ENCODE measurements at places on chromosomes 2 and 18.
A peak's percentile ranks its signal among the peaks of the same experiment; 100 is the strongest.

DNA sequence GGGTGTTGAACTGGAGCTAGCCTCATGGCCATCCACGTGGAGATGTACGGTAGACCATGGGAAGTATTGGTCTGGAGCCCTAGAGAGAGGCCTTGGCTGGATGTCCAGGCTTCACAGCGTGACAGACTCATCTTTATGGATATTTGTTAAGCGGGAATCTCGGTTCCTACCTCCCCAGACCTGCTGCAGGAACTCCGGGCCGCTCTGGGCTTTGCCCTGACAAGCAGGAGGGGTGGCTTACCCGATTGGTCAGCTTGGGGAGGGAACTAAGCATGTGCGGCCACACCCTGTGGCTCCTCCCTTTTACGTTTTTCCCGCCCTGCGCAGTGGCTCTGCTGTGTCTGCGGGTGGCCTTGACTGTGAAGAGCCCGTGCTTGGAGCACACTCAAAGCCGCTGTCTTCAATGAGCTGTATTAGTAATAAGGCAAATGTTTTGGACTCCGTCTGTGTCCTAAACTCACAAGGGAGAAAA, 52.3 kb downstream of the PAPOLG start:
- no peak for DNase-seq

DNA sequence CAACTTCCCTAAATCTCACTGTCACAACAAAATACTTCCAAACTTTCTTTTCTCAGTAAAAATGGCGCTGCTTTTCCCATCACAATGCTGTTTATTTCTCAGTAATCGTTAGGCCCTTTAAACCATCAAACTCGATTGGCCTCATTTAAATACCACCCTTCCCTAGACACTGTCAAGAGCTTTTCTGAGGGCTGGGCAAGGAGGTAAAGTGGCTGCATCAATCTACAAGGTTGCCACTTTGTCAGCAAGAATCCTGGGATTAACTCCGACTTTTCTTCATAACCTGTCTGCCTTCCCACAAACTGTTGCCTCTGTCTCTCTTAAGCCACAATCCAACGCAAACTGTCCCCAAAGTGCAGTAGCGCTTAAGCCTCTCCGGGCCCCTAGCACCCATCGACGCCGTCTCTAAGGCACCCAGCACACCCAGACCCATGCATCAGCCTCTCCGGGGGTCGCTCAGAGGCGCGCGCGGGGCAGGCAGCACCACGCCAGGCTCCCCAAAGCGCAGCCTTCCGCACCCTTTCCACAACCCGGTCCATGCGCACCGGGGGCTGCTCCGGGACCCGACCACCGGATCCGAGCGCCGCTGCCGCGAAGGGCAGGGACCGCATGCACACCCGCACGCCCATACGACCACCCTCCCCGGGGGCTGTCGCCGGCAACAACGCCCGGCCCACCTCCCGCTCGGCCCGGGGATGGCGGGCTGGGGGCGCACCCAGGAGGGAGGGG, 683 bp downstream of the MBOAT2 start:
- peak; percentile 65 for DNase-seq

DNA sequence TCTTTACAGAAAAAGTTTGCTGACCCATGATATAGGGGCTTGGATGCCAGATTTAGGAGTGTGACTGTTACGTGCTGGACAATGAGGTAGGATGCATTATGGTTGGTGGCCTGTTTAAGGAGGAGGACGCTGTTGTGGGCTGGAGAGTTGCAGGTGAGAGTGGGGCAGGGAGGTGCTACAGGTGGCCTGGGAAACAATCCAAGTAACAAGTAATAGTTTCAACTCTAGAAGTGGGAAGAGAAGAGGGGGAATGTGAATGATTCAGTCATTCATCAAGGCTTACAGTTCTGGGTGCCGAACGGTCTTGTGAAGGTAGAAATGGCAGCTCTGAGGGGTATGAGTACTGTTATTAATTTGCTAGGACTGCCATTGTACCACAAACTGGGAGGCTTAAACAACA, 6.2 kb downstream of the FABP1 start:
- no peak for DNase-seq

DNA sequence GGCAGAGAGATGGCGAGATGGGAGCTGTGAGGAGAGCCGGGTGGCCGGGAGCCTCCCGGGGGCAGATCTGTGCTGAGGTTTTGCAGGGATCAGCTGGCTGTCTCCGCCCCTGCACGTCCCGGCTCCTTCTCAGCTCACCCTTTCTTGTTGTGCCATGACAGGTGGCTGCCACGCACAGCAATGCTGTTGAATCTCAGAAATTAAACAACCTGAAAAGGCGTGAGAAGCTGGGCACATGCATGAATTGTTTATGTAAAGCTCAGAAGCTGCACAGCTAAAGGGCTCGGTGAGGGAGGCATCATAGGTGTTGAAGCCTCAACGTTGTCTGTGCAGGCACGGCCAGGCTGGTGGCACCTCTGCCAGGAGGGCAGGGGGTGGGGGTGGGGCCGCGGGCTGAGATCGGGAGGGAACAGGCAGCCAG, 858 bp upstream of the RTP5 start:
- no peak for DNase-seq

- peak; percentile 28 for DNase-seq
Observed at GRCh38 chr2:214410918-214411554, at the start of gene VWC2L. VWC2L (plus strand) TSS chr2:214411054; CDS start chr2:214414194, 3,140 bp downstream.

DNA sequence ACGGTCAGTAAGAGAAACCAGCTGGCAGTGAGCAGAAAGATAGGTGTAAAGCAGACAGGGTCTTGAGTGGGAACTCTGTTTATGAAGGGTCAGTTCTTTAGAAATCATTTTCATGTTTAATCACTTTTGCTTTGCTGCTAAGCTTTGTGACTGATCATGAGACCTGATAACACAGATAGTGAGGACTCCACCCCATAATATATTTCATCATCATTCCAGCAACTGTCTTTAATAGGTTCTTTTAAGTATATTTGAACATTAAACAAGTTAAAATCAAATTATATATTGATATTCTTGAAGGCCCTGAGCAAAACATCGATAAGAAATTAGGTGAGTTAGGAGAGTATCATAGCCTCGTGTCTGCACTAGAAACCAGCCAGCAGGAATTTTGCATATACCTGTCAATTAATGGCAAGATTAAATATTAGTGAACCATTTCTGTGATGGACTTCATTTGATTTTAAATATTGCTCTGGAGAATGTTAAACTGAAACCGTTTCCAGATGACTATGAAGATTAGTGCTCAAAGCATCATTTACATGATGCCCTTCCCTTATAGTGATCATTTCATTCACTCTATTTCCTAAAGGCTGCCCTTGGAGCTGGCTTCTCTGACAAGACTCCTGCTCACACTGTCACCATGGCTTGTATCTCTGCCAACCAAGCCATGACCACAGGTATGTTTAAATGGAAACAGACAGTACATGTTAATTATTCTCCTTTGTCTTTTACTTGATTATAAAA, 31.9 kb downstream of the HADHB start:
- no peak for DNase-seq

GRCh38 chr2:1495676-1496358, 82.6 kb downstream of the TPO start:
- peak; percentile 45 for DNase-seq

DNA sequence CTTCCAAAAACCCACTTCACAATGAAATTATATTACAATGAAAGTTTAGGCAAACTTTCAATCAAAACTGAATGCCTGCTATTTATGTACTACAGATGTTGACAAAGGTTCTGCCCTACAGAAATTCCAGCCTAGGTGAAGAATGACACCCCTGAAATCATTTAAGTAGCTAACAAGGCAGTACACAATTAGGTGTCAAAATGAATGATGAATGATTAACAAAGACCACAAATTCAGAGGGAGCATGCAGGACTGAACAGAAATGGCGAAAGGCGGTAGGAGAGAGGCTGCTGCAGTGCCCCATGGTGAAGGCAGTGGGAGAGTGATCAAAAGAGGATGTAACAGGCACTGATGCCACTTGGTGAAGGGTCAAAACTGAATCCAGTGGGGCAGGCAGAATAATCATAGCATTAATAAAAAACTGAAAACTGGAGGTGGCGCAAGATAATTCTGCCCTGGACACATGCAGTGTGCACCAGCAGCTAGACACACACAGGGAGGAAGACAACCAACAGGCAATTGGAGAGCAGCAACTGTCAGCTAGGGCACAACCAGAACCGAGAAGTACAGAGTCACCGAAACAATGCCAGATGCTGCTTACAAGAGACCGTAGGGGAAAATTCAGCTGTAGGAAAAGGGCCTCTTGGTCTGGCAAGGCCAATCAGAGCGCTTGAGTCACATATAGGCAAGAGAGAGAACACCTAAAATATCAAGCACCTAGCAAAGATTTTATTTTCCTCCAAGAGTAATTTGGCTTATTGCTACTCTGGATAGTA, 4.5 kb downstream of the TMEM131 start:
- DNase-seq: no peak

GRCh38 chr2:148888986-148889385, 14.0 kb downstream of the KIF5C start:
- DNase-seq: no peak

DNA sequence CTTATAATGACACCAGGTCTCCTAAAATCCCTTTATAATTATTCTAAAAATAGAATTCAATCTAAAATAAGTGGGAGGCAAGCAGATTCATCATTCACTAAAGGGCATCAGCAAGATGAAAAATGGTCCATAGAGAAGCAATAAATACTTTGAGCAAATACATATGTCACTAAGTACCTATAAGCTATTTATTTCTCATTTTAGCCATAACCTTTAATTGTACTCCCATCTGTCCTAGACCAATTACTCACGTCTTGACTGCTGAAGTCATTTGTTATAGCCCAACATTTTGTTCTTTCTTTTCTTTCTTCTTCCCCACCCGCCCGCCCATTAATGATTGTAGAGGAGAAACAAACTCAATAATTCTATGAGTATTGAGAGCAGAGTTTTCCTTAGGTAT, 105.7 kb downstream of the MAP2 start:
- no peak for DNase-seq

GRCh38 chr2:176419591-176420071, 150.4 kb downstream of the MTX2 start:
- DNase-seq: no peak

- no peak for DNase-seq
Observed at GRCh38 chr2:98134172-98135005, 47.4 kb downstream of the VWA3B start.
